ENCODE measurements at places on chromosomes 1 and 21. TPM values are rescaled to one million over a fixed set of nuclear protein-coding genes. Genes with fewer than 3 reads are reported as not detected.

The KCNN3 gene
- under 0.01 TPM for total RNA-seq

The TMPRSS15 gene
- total RNA-seq = not detected

The FAM151A gene
- not detected for total RNA-seq

The KLHL12 gene
- 47.1 TPM for total RNA-seq

The INSRR gene
- under 0.01 TPM for total RNA-seq

The TFF3 gene
- total RNA-seq = not detected

The SLC45A1 gene
- 1.5 TPM for total RNA-seq

All from uterine smooth muscle cell (primary cell).